ENCODE measurements at places on chromosomes 4 and X.

- no peak for DNase-seq
Observed at GRCh38 chr4:33722254-33722653, 2522.1 kb downstream of the ARAP2 start.

- no peak for DNase-seq
Observed at GRCh38 chr4:26942871-26943270, 82.2 kb downstream of the STIM2 start.

DNA sequence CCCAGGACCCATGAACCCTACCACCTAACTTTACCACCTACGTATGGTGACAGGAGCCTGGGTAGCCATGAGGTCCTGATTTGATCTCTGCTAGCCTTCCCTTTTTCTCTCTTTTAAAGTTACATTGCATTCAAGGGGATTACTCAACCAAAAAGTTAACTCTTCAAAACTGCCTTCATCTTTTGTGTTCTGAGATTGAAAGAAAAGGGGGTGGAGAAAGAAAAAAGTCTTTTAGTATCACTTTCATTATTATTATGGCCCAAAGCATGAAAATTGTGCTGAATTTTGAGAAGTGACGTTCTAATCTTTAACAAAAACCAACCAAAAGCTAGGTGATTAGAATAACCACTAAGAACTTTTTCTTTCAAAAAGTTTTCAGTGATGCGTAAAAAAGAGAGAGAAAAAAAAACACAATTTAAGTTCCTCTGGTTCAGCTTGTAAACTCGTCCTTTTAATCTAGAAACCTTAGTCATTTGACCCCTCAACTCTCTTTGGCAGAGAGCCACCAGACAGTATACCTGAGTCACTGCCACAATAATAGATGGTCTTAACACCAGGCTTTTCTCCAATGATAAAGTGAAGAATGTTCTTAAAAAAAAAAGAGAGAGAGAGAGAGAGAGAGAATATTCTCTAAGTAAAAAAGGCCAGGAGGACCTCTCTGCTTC lies 347.4 kb upstream of the FGF13 start:
- no peak for DNase-seq

DNA sequence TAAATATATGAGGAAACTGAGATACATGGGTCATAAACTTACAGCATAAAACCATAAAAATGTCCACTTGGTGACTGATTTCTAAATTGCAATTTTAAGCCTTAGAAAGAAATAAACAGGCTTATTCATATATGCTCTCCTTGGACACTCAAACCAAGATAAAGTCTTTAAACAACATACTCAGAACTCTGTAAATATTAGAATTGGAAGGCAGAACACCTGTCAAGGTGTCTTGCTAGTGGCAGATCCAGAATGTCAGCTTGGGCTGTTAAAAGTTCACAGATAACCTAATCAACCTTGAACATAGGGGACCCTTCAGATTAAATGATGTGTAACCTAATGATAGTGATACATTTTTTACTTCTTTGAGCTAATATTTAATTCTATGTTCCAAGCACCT lies 208.1 kb upstream of the ARSJ start:
- no peak for DNase-seq

DNA sequence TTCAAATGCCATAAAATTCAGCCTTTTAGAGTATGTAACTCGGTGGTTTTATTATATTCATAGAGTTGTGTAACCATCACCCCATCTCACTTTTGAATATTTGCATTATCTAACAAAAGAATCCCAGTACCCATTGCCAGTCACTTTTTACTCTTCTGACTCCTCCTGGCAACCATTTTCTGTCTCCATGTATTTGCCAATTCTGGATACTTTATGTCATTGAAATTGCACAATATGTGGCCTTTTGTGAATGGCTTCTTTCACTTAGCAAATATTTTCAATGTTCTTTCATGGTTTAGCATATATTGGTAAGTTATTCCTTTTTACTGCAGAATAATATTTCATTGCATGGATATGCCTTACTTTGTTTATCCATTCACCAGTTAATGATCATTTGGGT lies 79.9 kb downstream of the SLIT2 start:
- DNase-seq: no peak

GRCh38 chr4:76251441-76252270 lies at the start of gene FAM47E:
FAM47E (plus strand) TSS chr4:76251721; CDS start chr4:76251747, 26 bp downstream.
- peak; percentile 2 for DNase-seq
